Putamen (tissue), 1 donor: ENCODE measurements at places on chromosomes 5 and 9.

GRCh38 chr9:93189369-93190132 lies 5.6 kb downstream of the WNK2 start:
- DNase-seq = no peak

DNA sequence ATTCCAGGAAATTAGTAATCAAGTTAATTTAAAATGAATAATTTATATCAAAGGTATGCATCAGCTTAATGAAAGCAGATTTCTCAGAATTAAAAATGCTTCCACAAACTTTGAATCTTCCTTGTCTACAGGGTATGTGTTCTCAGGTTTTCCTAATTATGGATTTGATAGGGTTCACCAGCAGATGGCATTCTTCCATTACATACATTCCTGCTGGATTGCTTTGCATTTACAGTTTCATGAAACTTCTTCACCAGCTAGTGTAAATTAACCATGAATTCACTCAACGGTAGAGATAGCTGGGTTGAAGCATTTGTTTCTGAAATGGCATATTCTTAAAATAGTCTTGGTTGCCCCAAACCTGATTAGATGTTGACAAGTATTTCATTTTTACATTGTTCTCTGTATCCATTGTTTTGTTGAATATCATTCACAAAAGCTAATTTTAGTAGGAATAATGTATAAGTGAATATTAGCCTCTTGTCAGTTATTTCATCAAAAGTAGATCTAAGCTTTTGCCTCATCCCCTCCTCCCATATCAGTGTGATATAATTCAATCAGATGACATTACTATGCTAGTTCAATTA lies 68.7 kb upstream of the WDR41 start:
- peak; percentile 18 for DNase-seq

- no peak for DNase-seq
Measured at GRCh38 chr9:83041771-83042170, 21.2 kb downstream of the RASEF start.

DNA sequence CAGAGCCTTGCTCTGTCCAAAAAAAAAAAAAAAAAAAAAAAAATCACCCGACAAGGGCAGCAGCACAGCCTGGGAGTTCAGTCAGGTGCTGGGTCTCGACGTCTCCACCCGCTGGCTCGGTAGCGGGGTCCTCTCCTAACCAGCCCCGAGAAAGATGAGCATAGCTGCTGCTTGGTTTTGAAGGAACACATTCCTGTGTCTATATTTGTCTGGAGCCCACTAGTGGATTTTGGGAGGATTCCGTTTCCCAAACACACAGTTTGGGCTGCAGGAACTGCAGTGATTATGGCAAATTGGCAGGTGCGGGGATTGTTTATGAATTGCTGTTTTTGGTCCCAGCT lies 1.2 kb downstream of the OTULINL start:
- no peak for DNase-seq

- no peak for DNase-seq
Measured at GRCh38 chr9:115989831-115990230, 163.8 kb upstream of the PAPPA start.

DNA sequence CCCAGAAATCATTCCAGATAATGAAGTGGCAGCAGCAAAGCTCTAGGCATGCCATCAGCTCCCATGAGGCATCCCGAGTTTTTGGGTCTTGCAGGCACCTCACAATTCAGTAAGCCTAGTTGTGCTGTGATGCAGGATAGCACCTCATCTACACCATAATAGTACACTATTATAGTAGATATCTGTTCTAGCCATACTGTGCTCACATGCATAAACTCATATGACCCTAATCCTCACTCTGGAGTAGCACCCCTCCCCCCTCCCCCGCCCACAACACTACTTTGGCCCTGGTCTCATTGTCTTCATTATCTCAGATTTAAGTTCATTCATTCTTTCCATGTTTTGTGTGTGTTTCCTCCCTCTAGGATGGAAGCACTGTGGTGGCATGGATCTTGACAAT lies 102.5 kb upstream of the PITX1 start:
- DNase-seq = no peak

- DNase-seq = no peak
Measured at GRCh38 chr5:151619812-151620460, 28.8 kb upstream of the FAT2 start.

- DNase-seq = no peak
Measured at GRCh38 chr5:38380537-38380936, 122.2 kb downstream of the EGFLAM start.

- peak; percentile 7 for DNase-seq
Measured at GRCh38 chr9:27047136-27047535, 41.7 kb upstream of the LRRC19 start.

GRCh38 chr9:69885474-69885929 lies 64.9 kb downstream of the CFAP95 start:
- no peak for DNase-seq

DNA sequence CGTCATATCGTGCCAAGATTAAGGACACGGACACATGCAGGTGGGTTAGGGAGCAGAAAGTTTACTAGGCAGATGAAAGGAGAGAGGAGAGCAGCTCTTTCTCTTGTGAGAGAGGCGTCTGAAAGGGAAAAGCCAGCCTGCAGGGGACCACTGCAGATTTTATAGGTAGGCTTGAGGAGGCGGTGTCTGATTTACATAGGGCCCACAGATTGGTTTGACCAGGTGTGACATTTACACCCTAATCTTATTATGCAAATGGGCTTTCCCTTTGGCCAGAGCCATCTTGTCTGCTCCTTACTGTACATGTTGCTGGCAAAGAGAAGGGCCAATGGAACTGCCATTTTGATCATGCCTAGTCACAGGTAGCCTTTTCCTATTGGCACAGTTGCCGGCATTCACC lies 137.2 kb upstream of the TAF11L2 start:
- no peak for DNase-seq

- no peak for DNase-seq
Measured at GRCh38 chr5:63958654-63959053, 3.6 kb downstream of the HTR1A start.

- DNase-seq = peak; percentile 14
Measured at GRCh38 chr5:87079219-87079618, 188.5 kb upstream of the RASA1 start.

DNA sequence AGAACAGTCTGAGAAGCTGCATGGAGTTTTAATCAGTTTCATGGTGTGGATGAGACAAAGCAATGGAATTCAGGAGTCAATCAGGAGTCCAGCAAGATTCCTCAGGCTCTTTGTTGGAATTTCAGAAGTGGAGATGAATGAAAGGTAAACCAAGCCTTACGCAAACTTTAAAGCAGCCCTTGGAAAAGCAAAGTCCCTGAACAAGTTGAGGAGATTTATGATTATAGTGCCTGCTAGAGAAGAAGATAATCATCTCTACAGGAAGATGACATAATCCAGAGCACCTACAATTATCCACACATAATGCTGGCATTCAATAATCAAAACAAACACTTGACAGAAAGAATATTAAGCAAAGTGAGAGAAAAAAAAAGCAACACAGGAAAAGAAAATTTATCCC lies 1380.1 kb upstream of the NUDT12 start:
- DNase-seq = no peak

GRCh38 chr9:89502671-89503070 lies 4.8 kb upstream of the SEMA4D start:
- DNase-seq = no peak

GRCh38 chr5:137167187-137167586 lies 331.9 kb downstream of the SPOCK1 start:
- no peak for DNase-seq

DNA sequence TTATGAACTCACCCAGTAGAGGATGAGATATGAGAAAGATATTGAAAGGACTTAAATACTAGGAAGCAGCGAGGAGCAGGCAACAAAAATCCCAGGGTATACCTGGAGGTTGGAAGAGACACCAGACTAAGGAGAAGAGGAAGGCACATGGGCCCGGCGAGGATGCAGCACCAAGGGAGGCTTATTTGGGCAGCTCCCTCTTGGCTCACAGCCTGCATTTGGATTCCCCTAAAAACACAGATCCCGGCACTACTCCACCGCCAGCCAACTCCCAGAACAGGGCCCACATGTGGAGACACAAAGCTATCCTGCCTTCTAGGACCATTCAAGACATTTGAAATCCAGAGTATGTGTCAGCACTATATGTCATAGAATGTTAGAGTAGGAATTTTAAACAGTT lies 199.8 kb upstream of the FBXL7 start:
- no peak for DNase-seq

GRCh38 chr9:135815830-135816650 lies 91.3 kb downstream of the CAMSAP1 start:
- DNase-seq = no peak

DNA sequence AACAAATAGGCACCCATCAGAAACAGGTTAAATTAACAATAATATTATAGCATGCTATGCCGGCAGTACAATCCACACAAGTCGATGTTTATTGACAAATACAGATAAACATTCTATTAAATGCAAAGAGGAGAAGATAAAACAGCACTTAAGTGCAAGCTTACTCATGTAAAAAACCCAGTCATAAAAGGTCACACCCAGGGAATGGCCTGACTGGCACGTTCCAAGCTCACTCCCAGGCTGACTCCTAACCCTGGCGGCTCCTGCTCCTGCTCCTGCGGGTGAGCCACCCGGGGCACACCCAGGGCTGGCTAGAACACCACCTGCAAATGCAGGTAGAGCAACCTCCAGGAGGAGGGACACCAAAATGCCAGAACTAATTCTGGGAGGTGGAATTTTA lies 66.9 kb downstream of the SEMA4D start:
- DNase-seq = no peak

DNA sequence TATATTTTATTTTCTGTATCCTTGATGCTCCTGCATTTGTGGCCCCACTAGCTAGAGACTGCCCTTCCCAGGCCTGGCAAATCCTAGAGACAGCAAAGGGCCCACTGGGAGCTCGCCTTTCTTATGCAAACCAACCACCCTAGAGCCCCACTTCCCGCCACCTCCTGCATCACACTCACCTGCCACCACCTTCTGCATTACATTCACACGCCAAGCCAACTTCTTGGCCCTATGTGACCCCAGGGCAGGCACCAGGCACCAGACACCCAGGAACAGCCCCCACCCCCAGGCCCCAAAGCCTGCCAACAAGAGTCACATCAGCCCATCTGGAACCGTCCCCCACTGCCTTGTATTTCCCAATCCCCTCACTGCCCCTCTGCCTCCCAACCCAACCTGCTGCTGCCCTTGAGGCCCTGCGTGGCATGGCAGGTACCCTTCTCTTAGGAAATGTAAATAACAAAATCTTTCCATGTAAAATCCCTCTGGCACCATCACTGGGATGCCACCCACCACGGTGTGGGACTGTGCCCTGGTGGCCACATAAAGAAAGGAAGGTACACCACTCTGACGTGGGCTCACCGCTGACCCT lies 22.0 kb downstream of the ROR2 start:
- no peak for DNase-seq

GRCh38 chr5:132256086-132256782 lies 1.3 kb upstream of the PDLIM4 start:
- DNase-seq = no peak

DNA sequence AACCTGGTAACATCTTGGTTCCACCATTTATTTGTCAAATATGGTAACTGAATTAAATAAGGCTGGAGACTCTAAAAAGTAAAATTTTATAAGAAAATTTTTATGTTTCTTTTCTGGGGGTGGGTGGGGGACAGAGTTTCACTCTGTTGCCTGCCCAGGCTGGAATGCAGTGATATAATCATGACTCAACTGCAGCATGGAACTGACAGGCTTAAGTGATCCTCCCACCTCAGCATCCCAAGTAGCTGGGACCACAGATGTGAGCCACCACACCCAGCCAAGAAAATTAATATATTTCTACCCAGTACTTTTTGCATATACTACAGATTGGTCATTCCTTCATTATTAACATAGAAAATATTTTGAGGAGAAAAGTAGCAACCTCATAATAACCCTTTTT lies 216.9 kb downstream of the DEPDC1B start:
- no peak for DNase-seq

DNA sequence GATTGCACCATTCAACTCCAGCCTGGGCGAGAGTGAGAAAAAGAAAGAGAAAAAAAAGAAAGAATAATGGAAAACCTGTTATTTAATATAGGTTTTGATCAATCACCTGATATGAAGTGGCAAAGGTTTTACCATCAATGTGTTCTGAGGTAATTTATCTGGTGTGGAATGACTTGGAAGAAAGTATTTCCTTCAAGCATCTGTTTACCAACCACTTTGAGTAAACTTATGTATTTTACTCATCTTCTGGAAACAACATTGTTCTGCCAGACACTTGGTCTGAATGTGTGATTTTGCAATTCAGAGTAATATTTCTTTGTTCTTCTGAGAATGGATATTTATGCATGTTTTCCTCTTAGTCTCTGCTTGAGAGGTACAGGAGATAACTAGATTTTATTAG lies 24.3 kb downstream of the KIF2A start:
- DNase-seq = no peak

- peak; percentile 10 for DNase-seq
Measured at GRCh38 chr5:67377631-67378030, 181.0 kb upstream of the CD180 start.

- no peak for DNase-seq
Measured at GRCh38 chr5:9845185-9845584, 215.0 kb upstream of the TAS2R1 start.
